ENCODE measurements at places on chromosomes 5 and 9.

DNA sequence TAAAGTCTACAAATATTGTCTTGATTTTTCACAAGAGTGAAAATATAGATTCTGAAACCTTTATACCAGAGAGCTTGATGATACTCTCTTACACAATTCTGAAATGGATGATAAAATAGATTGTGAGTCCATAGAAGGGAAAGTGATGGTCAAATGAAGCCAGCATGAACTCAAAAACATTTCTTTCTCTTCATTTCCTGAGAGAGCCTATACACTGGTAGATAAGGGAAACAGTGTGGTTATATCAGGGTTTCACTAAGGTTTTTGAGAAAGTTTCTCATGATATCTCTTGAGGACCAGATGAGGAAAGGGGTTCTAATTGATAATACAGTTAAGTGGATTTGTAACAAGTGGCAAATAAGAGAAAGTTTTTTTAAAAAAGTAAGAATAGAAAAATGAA is 254.1 kb downstream of the PJA2 start:
- DNase-seq: no peak

GRCh38 chr9:127562841-127563401 is 49.2 kb upstream of the STXBP1 start:
- DNase-seq: no peak

DNA sequence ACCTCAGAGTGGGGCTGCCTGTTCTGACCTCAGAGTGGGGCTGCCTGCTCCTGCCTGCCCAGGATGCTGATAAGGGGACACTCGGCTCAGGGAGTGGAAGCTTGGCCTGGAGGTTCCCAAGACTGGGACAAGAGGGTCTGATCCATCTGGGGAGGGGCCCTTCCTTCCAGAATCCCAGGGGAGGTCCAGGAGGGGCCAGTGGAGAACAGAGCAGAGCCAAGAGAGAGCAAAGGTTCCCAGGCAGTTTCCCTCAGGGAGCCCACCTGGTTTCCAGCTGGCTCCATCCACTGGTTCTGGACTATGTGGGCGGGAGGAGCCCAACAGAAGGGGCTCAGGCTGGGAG is 49.1 kb upstream of the RNU6ATAC start:
- no peak for DNase-seq

DNA sequence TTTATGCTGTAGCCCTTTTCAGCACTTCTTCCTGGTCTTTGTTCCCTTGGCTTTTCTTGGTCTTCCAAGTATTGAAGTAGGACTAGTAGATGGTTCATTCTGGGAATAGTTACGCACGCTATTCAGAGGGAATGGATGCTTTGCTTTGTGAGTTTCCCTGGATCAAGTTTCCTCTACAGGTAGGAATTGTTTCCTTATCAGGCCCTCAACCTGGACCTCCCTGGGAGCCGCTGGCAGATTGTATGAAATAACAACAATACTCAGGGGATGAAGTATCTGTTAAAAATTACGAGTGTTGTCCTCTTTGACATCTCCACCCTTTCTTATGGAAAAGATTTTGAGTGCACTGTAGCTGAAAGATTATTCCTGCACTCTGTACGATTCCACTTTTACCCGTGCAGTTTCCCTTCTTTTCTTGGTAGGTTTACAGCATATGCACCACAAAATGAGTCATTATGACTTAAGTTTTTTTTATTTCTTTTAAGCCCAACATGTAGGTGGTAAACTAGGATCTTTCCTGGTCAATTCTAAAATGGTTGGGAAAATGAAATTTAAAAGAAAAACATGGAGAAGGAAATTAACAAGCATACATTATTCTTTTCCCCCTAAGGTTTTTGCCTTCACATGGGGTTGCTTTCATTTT is 57.9 kb downstream of the ARHGAP26 start:
- no peak for DNase-seq

DNA sequence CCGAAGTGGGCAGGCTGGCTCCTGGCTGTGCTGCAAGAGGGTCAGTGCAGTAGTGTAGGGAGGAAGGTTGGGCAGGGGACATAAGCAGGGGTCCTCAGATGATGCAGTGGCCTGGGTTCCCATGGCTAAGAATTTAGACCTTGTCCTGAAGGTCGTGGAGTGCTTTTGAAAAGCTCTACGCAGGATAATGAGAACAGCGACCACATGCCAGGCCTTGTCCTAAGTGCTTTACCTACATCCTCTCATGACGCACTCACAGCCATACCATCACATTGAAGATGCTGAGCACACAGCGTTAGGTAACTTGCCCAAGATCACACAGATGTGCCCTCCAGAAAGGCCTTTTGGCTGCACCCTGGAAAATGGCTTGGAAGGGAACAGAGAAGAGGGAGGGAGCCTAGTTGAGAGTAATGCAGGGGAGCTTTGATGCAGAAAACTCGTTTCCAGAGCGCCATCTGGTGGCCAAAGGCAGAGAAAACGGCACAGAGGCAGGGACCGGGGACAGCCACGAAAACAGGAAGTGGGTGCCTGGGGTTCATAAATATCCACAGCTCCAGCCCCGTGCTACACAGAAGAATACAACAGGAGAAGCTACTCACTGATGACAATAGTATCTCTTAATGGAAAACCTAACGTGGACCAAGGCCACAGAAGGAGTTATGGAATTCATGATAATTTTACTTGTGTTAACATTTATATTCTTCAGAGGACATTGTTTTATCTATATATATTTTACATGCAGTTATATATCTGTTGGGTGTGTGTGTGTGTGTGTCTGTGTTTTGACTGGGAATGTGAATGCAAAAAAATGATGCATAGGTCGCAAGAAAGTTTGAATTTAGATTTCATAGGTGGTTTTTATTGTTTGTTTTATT is 2.7 kb upstream of the PCDH12 start:
- DNase-seq: peak; percentile 72

- no peak for DNase-seq
These were observed 58.1 kb downstream of the KCNN2 start for GRCh38 chr5:114419959-114420358.

DNA sequence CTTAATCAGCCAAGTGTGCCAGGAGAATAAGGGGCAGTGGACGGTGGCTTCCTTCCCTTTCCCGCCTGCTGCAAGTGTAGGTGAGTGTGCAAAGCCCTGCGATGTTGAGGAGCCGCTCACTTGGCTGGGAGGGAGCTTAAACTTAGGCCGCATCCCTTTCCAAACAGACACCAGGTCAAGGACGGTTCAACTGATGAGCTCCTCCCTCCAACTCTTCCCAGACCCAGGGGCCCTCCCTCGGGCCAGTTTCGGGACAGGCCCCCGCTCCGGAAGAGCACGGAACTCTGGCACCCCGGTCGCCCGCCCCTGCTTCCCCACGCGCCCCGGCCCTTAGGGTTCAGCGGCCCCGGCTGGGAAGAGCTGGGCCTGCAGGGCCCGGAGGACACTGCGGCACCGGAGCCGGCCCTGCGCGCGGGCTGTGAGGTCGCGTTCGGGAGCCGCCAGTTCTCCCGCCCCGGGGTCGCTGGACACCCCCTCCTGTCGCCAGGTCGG is 481 bp downstream of the MRPL36 start:
- DNase-seq: no peak

DNA sequence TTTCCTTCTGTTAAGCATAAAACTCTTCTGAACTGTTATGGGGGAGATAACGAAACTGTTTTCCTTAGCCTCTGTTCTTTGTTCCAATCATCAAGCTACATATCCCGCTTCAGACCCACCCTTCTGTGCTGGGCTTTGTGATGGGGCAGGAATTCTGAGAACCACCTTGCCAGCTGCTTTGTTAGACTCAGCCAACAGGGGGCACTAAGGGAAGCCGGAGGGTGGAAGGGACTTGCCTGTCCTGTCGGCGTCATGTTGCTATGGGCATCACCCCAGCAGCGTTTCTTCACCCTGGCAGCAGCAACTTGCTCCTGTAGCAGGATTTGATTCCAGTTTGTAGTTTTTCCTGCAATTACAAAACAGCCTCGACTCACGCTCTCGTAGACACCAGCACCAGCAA is 169.1 kb downstream of the CAAP1 start:
- peak; percentile 30 for DNase-seq

DNA sequence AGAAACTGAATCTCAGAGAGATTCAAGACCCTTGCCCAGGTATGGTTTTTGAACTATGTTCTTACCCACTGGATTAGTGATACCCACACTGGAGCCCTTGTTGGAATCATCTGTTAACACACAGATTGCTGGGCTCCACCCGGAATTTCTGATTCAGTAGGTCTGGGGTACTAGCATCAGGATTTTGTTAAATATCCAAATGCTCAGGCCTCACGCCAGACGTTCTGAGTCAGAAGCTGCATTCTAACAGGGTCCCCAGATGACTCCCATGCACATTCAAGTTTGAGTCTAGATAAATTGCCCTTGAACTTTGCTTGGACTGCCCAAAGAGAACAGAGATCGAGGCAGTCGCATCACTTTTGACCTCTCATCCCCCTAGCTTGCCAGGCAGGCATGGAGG is 182.0 kb upstream of the WWC1 start:
- no peak for DNase-seq

DNA sequence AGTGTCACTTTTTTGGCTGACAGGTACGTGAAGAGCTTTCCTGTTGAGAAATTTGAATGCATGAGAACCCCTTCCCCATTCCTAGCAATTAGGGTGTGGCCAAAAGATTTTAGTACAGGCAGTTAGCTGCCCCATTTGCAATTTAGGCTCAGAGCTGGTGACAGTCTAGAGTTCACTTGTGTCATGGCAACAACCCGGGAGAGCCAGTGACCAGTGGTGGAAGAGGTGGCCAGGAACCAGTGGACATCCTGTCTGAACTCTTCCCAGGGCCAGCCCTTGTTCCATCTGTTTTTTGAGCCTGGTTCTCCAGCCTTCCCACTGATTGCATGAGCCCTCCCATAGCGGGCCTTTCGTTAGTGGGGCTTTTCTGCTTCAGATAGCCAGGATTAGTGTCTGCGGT is 2.5 kb upstream of the NEUROG1 start:
- no peak for DNase-seq

GRCh38 chr5:153964880-153965645 is 73.6 kb downstream of the FAM114A2 start:
- DNase-seq: peak; percentile 73

DNA sequence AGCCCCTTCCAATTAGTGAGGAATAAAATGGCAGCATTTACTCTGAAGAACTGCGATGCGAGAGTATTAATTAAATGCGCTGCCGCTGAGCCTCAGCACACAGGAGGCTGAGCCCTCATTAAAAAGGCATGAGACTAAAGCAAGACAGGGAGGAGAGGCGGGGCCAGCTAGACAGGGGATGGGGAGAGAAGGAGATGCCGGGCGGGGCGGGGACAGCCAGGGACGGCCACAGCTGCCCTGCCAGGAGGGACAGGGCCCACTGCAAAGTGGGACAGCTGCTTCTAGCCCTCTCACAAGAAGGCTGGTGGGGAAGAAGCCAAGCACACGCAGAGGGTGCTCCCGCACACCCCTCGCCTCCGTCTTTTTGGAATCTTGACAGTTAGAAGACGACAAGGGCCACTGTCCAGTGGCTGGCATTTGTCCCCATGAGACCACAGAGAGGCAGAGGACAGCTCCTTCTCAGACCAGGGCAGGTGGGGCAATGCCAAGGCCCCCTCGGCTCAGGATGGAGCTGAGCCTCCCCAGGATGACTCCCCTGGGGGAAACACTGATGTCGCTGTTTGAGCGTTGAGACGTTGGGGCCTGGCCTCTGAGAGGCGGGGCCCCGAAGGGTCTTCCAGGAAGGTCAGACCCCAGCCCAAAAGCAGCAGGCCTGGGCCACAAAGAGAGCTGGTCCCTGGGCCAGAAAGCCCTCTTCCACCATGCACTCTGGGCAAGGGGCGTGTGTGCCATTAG is 26.9 kb downstream of the ADAMTS2 start:
- DNase-seq: no peak

DNA sequence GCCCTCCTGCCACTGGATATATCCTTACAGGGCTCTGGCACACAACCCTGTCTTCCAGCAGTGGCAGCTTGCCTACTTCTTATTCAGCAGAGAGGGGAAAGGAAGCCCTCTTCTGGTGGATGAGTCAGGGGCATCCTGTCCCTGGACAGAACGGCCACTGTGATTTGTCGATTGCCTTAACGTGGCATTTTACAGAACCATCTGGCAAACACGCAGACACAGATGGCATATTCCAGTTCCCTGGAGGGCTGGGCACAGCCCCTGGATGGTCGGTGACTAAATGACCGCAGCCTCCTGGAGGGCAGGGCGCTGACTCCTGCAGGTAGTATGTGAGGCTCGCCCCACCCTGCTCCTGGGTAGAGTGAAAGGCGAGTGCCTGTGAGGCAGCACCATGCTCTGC is 62.1 kb downstream of the DCP2 start:
- no peak for DNase-seq

- DNase-seq: no peak
These were observed 37.8 kb upstream of the FUBP3 start for GRCh38 chr9:130541533-130541932.

- DNase-seq: no peak
These were observed 225.2 kb downstream of the GAS1 start for GRCh38 chr9:86721843-86722705.

DNA sequence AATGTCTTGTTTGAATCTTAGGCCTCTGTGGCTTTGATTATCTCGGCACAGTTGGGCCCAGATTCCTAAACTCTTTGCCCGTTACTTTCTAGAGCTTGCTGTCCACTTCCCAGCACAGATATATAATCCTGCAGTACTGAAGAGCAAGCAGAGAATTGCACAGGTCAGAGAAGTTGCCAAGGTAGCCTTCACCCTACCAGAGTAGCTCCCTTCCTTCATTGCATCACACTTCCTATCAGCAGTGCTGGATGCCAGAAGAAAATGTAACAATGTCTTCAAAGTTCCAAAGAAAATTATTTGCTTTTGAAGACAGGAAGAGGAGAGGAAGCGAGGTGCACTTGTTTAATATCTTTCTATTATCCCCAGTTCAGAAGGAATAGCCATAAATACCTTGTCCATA is 38.1 kb upstream of the SPATA31D4 start:
- no peak for DNase-seq

DNA sequence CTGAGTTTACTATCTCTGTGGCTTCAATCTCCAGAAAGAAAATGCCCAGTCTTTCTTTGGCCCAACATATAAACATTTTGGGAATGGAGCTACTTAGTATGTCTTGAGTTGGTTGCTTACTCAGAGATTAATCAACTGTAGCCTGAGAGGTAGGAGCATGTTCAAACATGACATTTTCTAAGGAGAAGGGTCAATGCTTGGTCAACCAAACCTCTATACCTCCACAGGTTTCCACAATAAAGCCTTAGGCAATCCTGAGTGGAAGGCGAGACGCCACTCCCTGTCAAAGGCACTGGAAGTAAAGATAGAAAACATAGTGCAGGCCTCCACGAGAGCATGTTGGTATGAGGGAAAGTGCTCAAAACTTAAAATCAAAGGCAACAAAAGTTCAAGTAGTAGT is 411.4 kb downstream of the KCTD16 start:
- no peak for DNase-seq

GRCh38 chr5:172071309-172071875 is 65.0 kb upstream of the FBXW11 start:
- no peak for DNase-seq

DNA sequence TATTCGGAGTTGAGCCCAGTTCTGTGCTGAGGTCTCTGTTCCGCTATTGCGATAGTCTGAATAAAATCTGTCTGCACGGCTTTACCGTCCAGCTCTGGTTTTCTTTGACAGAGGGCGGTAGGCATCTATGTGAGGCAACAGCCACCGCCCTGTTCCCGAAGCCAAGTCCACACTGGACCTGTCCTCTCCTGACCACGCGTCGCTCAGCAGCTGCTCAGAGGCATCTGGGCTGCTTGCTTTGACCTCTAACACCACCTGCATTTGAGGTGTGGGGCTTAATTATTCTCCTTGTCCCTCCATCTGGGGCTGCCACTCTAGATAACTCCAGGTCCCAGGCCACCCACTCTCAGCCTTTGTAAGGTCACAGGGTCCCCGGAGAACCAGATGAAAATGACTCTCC is 168.4 kb upstream of the SMIM23 start:
- no peak for DNase-seq
